Breast epithelium (tissue), 4 donors: ENCODE measurements at places on chromosomes 12 and 14. TPM values are rescaled to one million over a fixed set of nuclear protein-coding genes. Genes with fewer than 3 reads are reported as not detected.

DNA sequence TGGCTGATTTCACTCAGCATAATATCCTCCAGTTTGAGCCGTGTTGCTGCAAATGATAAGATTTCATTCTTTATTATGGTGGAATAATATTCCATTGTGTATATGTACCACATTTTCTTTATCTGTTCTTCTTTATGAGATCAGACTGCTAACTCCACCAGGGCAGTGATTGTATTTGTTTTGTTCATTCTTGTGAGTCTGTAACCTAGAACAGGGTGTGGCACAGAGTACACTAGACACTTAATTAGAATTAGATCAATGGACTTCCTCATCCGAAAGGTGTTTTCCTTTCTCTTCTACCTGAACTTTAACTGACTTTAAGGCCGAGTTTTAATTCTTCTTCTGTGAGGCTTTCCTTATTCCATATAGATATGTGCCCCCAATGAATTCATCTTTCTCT lies 551.0 kb downstream of the SNAPC1 start:
- no peak for DNase-seq

DNA sequence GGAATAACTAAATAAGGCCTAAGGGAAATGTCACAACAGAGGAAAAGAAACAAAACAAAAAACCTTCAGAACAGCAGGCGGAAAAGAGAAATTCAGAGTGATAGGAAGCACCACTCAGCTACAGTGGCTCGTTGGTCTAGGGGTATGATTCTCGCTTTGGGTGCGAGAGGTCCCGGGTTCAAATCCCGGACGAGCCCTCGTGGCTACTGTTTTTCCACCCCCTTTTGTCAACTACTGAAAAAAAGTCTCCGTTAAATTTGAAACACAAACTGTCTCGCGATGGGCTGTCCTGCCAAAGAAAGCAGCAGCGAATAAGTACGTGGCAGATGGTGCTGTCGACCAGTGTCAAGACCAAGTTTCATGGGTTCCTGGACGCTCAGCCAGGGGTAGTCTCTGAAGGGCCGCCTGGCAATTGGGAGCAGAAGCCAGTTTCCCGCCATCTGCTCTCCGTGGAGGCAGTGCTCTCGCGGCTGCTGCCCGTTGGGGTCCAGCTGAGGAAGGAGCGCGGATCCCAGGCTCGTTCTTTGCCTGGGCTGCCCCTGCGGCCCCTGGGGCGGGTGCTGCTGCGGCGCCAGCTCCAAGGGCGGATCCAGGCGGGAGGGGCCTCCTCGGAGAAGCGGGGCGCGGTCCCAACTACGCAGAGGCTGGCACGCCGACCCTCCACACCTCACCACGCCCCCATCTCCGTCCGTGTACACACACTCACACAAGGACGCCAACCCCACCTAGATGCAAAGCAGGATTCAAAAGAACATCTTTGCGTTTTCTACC lies at the start of gene RNASE4:
Gene RNASE4, plus strand, starts transcription at position 670 of the 771 bp plus-strand sequence. CDS start 14,812 bp downstream, outside the sequence.
- peak; percentile 85 for DNase-seq

- DNase-seq: no peak
These were observed 2.4 kb downstream of the VSX2 start for GRCh38 chr14:74241652-74242017.

GRCh38 chr12:1691123-1692007 lies 495 bp downstream of the ADIPOR2 start:
- DNase-seq: no peak

- no peak for DNase-seq
These were observed at the start of gene NUAK1 for GRCh38 chr12:106138633-106139421. Gene NUAK1 (minus strand): TSS chr12:106138954. CDS start chr12:106138653, 301 bp downstream.

Gene LAG3
- total RNA-seq: 1.3 TPM

Gene FZD10
- 0.48 TPM for total RNA-seq

DNA sequence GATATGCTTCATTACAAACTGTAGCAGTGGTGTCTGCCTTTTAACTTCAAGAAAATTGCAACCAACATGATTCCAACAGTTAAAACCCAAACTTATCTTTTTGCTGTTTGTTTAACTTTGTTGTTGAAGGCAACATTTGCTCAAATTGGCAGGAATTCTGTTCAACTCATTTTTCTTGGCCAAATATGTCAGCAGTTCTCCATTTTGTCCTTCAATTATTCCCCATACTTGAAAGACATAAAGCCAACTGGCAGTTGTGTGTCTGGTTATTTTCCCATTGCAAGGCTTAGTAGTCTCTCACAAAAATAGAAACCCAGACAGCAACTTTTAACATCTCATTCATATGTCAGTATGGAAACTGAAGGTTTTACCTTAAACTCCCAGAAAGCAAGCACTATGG lies 146.3 kb downstream of the LRIG3 start:
- DNase-seq: no peak

GRCh38 chr12:118327391-118327790 lies 45.3 kb downstream of the TAOK3 start:
- DNase-seq: no peak

Gene TRPV4
- total RNA-seq: 2.0 TPM

DNA sequence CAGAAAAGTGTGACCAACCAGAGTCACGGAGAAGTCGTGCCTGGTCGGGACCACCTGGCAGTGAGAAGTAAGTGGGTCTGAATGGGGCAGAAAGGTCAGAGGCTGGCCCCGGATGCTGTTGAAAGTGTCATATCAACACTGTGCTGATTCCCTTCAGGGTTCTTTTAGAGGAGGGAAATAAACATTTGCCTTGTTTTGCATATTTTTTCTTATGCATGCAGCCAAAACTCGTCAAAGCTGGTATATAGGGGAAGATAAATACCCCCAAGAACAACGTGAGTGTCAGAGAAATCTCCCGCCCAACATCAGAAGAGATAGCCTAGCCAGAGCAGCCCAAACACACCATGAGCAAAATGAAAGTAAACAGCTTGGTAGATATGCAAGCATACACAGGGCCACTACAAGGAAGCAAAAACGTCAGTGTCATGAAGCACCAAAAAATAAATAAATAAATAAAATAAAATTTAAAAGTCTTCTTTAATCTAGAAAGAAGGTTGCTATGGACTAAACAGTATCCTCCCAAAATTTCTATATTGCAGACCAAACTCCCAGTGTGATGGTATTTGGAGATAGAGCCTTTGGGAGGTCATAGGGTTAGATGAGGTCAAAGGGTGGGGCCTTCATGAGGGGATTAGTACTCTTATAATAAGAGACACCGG lies 22.1 kb downstream of the EIF5 start:
- no peak for DNase-seq

GRCh38 chr12:80064951-80065350 lies 34.4 kb upstream of the OTOGL start:
- DNase-seq: no peak

DNA sequence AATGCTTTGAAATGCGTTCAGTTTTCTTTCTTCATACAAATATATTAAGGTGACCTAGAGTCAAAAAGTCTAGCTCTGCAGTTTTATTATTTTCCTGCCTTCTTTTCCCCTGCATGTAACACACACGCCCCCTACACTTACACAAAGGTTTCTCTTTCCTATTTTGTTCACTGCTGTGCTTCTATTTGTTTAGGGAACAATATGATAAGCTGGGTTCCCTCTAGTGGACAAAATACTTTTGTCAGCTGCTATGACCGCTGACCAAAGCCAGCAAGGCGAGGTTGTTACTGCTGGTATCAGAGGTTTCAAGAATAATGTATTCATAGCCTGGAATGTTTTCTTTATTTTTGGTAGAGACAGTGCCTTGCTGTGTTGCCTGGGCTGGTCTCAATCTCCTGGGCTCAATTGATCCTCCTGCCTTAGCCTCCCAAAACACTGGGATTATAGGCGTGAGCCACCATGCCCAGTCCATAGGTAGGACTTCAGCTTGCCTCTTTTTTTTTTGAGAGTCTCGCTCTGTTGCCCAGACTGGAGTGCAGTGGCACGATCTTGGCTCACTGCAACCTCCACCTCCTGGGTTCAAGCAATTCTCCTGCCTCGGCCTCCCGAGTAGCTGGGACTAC lies 33.4 kb downstream of the FNTB start:
- no peak for DNase-seq

- no peak for DNase-seq
These were observed 155.1 kb downstream of the KIF21A start for GRCh38 chr12:39287817-39288216.

Gene HCAR3
- 2.6 TPM for total RNA-seq

Gene SPIC
- total RNA-seq: not detected

DNA sequence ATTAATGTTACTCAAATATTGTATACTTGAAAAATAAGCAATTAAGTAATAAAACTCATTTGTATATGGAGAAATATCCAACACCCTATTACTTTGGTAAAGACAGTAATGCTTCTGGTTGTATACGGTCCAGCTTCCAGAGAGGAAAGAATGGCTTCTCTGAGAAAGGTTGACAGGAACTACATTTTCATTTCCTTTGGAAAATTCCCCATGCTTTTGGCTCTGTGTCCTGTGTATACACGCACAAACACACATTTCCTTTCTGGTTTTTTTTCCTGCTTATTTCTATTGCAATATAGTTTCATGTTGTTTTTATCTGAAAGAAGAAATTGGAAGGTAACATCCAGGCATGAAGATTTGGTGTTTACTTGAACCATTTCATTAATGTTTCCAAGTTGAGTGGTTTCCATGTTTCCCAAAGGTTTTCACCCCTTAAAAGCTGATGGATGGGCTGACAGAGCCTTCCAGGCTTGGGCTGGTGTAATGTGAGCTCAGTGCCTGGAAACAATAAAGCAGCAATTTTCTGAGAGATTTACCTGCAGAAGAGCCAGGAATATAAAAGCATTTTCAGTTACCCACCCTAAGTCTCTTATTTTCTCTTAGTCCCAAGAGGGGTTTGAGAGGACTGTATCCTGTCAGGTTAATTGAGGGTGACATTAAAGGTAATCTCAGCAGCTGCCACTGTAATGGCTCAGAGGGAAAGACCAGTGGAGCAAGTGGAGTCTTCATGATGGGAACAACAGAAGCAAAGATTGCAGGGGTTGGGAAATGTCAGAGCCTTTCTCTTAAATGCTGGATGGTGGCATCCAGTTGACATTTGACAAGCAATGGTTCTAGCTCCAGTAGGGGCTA lies 33.4 kb upstream of the TMTC1 start:
- DNase-seq: no peak

Gene SDR9C7
- not detected for total RNA-seq

GRCh38 chr12:47714826-47715386 lies 9.1 kb upstream of the RPAP3 start:
- no peak for DNase-seq

DNA sequence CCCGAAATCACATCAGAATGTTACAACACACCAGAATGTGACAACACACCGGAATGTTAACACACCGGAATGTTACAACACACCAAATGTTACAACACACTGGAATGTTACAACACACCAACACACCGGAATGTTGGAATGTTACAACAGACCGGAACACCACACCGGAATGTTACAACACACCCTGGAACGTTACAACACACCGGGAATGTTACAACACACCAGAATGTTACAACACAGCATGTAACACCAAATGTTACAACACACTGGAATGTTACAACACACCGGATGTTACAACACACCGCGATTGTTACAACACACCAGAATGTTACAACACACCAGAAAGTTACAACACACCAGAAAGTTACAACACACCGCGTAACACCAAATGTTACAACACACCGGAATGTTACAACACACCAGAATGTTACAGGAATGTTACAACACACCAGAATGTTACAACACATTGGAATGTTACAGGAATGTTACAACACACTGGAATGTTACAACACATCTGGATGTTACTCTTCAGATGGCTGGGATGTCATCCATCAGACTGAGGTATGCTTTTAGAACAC lies 21.1 kb downstream of the CHFR start:
- no peak for DNase-seq

DNA sequence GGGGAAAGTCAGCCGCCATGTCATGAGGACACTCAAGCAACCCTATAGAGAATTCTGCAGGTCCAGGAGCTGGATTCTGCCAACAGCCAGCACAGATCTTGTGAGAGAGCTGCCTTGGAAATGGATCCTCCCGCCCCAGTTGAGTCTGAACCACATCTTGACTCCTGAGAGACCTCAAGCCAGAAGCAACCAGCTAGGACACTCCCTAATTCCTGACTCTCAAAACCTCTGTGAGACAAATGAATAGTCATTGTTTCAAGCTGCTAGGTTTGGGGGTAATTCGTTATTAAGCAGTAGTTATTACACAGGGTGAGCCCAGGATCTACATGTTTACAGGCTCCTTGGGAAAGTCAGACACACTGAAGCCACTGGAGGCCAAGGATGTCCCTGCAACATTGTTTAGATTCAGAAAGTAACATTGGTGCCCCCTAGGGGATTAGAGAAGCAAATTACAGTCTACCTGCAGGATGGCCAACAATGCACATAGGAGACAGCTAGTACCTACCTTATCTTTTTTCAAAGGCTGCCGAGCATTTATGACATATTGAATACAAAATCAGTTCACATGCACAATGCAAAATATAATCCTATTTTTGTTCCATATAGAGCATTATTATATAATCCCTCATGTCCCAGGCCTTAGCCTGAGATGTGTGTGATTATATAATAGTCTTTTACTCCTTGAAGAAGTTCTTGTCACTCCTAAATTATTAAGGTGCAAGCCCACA lies 57.9 kb upstream of the FICD start:
- DNase-seq: no peak
